ENCODE measurements at places on chromosomes 5 and 9. TPM values are rescaled to one million over a fixed set of nuclear protein-coding genes. Genes with fewer than 3 reads are reported as not detected.
A peak's percentile ranks its signal among the peaks of the same experiment; 100 is the strongest.

DNA sequence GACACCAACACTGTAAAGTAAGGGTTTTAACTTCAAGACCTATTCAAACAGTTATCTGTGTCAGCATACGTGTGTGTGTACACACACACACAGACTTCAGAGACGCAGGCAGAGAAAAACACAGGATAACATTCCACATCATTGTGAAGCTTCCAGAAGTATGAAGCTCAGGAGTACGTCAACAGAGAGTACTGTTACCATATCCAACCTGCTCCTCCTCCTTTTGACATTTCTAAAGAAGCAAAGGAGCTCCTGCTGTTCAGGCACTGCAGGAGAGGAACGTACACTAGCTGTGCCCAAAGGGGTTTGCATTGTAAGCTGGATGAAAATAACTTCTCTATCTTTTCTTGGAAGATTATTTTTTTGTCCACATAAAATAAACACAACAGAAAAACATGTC lies 180.7 kb downstream of the MEF2C start:
- no peak for DNase-seq

DNA sequence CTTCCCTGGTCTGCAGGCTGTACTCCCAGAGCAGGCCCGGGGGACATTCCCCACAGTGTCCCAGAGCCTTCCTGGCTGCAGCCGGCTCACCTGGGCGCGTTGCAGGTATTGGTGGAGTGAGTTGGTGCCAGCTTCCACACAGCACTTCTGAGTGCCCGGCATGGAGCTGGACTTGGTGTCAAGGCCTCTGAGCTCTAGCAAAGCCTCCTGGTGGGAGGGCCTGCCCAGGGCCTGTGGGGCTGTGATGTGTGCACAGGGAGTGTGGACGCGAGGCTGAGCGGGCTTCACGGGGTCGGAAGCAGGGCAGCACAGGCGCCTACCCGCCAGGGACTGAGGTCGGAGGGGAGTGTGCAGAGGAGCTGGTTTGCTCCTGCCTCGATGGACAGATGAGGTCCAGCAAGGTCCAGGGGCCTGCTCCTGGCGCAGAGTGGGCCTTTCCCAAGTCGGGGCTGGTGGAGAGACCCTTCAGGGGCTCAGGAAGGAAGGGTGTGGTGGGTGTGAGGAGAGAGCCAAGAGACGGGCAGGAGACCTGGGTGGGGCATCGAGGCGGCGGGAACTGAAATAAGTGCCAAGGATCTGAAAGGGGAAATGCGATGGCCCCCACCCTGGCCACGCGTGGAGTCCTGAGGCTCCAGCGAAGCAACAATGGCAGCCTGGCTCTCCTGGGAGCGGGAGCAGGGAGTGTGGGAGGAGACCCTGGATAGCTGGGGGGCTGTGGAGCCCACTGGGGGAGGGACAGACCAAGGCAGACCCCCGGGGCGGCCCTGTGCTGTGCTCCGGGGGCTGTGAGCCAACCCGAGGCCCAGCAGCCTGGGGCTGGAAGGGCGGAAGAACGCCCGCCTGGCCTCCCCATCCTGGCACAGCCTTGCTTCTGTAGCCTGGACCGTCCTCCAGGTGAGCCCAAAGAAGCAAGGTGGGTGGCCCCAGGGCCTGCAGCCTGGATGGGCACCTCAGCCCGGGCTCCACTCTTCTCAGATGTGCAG lies 78.4 kb downstream of the RXRA start:
- DNase-seq = peak; percentile 81

DNA sequence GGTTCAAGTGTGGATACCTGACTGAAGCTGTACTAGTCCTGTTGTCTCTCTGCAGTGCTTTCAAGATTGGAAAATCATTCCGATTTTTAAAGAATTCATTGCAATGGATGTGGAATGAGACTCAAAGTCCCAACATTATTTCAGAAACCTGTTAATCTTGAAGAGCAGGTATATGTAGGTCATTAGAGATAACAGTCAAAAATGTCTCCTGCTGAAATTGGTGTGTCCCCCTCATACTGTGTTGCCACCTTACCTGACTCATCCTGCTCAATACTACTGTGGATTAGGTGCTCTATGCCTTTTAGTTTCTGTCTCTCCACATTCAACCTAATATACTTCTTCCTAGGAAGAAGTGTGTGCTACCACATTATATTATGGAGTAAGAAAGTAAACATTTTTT lies 91.1 kb upstream of the NR3C1 start:
- DNase-seq = no peak

DNA sequence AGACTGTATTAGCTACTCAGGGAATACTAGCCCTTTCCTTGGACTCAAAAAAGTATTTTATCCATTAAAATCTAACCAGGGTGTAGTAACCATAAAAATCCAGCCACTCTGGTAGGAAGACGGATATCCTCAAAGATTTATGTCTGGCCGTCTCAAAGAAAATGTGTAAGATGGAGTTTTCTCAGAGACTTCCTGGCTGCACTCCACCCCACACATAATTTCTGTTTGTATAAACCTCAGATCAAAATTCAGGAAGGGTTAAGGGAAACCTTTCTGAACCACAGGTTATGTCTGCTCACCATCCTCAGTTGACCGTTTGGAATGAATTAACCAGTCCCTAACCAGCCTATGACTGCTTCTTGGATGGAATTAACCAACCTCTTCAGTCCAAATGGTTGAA lies 13.8 kb upstream of the SMIM23 start:
- no peak for DNase-seq

GRCh38 chr5:17143335-17143734 lies 74.1 kb upstream of the BASP1 start:
- no peak for DNase-seq

DNA sequence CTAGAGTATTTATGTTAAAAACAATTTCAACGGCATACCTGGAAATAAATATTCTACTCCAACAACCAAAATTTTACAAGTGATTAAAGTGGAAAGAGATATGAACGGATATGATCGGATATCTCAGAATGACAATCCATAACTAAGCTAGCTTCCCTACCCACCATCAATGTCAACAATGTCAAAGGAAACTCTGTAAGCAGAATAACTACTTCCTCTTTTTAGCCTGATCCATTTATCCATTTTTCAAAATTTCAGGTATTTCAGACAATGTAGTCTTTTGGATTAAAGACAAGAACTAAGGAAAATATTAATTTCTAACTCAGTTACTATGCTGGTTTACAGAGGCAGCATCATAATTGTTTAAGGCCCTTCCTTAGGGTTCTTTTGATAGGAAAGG lies 188.7 kb downstream of the DENND1A start:
- no peak for DNase-seq

- DNase-seq = no peak
These were observed 40.4 kb downstream of the BASP1 start for GRCh38 chr5:17257705-17258273.

DNA sequence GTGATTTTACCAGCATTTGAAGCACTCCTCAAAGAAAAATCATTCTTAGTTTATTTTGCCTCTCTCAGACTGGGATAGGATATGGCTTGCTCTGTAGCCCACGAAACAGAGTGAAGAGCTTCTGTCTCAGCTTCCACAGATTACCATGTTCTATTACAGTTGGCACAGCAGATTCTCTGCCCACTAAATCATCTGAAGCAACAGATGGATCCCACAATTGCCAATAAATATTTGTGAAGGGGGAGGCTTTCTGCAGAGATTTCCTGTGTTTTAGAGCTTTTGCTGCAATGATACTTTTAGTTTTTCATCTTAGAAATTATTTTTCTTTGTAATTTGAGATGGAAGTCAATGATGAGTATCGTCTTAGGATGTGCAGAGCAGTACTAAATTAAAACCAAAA lies 12.3 kb upstream of the MAP3K1 start:
- DNase-seq = no peak

DNA sequence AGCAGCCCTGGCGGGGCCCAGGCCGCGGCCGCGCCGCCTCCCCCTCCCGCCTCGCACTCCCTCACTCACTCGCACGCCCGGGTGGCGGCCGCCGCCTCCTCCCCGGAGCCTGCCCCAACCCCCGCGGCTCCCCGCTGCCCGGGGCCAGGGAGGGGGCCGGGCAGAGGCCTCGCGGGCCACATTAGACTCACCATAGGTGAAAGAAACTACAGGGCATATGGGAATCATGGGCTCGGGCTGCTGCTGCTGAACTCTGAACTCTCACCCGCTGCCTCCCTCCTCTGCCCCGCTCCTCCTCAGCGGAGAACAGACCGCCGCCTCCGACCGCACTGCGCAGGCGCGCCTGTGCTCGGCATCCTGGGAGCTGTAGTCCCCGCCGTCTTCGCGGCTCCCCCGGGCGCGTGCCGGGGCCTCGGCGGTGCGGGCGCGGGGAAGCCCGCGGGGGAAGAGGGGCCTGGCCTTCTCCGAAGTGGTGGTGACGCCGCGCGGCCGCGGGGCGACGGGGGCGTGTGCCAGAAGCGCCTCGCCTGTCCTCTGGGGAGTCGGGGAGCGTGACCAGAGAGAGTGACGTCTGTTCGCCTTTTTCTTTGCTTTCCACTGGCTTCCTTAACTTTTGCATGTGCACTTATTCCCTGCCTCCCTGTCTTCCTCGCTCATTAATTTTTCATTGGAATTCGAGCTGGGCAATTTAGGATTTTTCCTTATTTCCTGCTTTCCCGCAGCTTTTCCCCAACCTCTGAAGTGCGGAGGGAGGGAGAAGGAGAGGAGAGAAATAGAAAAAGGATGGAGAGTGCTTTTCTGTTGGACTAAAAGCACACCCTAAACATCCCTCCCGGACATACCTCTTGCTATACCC lies at the start of gene ZFR:
TSS of gene ZFR (minus strand) at position 310 of the 856 bp plus-strand sequence. CDS start at position 228, 82 bp downstream.
- DNase-seq = peak; percentile 97

DNA sequence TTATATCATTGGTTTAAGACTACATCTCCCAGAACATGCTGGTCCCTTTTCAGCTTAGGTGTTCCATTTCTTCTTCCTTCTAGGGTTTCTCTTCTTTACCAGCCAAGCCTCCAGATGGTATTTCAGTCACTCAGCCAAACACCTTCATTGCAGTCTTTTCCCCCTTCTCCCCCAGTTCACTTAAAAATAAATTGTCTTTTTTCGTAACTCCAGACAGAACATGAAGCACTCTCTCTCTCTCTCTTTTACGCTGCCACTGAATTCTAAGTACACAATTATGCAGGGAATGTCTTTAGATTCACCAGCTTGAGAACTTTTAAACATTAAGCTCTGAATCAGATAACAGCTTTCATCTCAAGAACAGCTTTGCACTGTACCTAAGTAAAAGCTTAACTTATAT lies 419.7 kb upstream of the BRINP1 start:
- no peak for DNase-seq

- DNase-seq = no peak
These were observed 405.5 kb downstream of the KIF4B start for GRCh38 chr5:155418960-155419579.

GRCh38 chr9:131704141-131704983 lies 35.5 kb downstream of the RAPGEF1 start:
- no peak for DNase-seq

DNA sequence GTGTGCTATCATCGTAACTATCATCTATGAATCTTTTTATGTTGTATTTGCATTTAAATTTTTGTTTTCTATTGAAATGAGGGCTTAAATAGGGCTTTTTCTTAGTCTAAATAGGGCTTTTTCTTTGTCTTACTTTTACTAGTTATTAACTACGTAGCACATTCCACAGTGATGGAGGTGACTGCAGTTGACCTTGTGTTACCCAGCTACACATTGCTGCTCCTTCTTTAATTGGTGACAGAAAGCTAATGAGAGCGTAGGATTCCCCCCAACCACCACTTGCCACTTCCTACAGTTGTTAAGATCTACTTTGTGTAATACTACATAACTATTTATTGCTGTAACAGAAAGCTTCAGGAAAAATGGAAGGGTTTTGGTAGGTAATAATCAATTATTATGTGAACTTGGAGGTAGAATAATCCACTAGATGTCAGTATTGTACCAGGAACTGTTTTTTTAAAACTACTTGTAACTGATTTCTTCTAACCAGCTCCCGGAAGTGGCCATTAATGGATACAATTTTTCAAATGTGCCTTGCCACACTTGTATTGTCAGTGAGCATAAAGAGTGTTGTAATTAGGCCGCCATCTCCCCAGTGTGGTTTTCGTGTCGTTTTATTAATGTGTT lies 18.0 kb downstream of the MTRR start:
- no peak for DNase-seq

DNA sequence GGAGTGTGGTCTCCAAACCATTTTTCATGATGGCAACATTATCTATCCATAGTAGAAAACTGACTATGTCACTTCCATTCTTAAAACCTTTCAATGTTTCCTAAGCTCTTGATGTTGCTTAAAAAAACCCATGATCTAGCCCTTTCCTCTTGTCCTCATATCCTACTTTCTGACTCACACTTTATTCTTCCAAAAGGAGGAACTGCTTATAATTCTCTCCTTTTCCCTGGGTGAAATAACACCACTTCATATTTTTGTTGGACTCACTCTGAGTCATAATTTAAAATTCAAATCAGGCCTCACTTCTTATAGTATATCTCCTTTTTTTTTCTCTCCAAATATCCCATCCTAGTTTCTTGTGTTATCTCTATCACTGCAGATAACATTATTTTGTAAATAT lies 513.9 kb downstream of the MAN2A1 start:
- DNase-seq = no peak

DNA sequence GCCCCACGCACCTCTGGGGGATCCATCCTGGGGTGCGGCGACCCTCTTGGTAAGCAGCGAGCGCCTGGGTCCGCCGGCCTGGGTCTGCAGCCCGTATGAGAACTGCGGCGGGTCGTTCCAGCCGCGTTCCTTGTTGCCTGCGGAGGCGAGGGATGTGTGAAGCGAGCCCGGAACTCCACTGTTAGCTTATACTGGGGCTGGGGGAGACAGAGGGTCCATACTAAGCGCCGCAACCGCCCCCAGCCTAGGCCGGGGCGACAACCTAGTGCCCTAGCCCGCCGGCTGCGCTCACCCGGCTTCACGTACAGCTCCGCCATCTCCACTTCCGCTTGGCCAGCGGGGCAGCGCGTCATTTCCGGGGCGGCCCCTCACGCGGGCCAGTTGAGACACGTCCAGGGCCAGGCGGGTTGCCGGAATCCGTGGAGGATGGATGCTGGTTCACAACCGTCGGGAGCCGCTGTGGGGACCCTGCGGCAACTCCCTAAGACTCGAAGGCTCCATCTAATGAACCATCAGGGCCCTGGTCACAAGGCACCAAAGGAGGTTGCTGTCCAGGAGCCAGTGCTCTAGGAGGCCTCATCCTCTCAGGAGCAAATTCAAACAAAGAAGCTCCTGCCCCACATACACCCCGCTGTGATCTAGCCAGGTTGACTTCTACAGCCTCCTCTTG lies at the start of gene SRA1:
TSS of gene SRA1 (minus strand) at position 338 of the 670 bp plus-strand sequence. CDS start at position 317, 21 bp downstream.
- peak; percentile 97 for DNase-seq

DNA sequence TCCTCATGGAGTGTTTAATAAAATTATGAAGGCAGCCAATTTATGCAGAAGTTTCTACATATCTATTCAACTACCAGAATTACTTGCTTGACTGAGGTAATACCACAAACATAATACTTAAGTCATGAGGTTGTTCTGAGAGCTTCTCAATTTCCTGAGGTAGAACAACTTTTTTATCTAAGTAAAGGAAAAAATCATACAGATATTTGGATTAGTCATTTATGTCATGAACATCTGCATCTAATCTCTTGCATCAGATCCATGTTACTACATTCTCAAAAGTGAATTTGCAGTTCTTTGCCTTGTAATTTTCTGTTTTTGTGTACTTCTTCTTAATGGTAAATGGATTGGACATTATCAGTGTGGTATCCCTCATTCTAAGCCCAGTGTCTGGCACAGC lies 60.4 kb upstream of the RGMB start:
- no peak for DNase-seq

The SPINK13 gene
- not detected for total RNA-seq

The NDST1 gene
- total RNA-seq = 62.4 TPM

The ABLIM3 gene
- total RNA-seq = 163 TPM

The AMBP gene
- total RNA-seq = not detected

The CDX1 gene
- total RNA-seq = not detected

All from right cardiac atrium (tissue), 5 donors.